Pons (tissue), 1 donor: ENCODE measurements at places on chromosomes 16 and 17.
A peak's percentile ranks its signal among the peaks of the same experiment; 100 is the strongest.

DNA sequence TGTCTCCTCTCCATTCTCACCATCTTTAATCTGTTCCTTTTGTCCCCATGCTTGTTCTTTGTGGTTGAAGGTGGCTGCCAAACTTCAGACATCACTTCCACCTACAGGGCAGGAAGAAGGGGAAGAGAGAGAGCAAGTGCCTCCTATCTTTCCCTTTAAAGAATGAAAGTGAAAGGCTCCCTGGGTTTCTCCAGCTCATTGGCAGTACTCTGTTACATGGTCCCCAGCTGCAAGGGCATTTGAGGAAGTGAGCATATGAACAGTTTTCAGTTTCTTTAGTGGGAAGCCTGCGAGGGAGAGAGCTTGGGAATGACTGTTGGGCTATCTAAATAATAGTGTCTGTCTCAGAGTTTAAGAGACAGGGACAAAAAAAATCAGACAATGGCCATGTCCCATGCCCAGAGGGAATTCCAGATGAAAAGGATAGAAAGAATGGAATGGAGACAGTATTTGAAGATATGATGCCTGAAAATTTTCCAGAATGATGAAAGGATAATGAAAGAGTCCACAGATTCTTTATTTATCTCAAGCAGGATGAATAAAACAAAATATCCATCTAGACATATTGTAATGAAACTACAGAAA, 159.9 kb downstream of the LGALS9B start:
- DNase-seq, result no peak

GRCh38 chr17:57271821-57272220, 15.5 kb downstream of the MSI2 start:
- no peak for DNase-seq

- DNase-seq, result peak; percentile 81
Measured at GRCh38 chr16:77236063-77236511, 36.9 kb downstream of the SYCE1L start.

DNA sequence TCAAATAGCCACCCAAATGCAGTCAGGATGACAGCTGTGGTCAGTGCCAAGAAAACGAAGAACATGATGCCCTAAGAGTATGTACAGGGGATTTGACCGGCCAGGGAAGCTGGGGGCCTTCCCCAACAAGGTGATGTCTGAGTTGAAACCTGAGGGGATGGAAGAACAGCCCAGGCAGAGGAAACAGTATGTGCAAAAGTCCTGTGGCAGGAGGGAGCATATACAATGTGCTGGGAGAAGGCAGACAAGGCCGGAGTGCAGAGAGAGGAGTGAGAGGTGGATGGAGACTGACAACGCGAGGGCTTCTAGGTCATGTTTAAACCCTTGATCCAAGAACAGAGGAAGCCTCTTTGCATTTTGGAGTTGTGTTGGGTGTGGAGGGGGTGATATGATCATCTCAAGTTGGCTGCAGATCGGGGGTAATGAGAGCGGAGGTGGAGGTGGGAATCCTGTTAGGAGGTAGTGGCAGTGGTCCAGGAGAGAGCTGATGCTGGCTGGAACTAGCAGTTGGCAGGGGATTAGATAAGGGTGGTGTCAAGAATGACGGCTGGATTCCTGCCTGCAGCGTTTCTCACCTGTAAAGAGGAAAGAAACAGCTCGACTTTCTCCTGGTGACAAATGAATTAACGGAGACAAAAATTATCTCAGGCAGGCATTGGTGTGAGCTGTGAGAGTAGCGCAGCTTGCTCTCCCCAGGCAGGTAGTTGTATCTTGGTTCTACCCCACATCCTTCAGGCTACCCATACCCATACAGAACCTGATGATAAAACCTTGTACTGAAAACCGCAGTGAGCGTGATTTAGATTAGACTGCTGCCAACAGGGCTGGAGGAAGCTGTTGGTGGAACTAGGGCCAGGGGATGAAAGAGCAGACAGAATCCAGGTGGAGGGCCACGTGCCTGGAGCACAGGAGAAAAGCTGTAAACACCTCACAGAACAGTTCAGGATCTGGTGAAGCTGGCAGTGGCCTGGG, 37.2 kb upstream of the NGFR start:
- no peak for DNase-seq

DNA sequence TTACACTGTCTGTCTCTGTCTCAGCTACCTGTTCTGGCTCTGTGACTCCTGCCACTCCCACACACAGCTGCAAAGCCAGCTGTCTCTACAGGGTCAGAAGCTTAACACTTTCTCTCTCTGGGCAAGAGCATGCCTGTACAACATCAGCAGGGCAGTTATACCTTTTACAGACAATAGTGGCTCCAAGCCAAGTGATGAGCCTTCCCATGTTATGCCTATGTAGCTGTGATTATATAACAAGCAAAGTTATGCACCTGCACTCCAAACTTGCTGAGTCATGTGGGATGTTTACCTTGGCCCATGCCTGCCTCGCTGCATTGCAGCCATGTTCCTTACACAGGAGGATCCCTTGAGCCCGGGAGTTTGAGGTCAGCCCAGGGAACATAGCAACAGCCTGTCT, 31.8 kb upstream of the APPBP2 start:
- DNase-seq, result no peak

- DNase-seq, result no peak
Measured at GRCh38 chr17:69524854-69525253, 110.4 kb downstream of the MAP2K6 start.

DNA sequence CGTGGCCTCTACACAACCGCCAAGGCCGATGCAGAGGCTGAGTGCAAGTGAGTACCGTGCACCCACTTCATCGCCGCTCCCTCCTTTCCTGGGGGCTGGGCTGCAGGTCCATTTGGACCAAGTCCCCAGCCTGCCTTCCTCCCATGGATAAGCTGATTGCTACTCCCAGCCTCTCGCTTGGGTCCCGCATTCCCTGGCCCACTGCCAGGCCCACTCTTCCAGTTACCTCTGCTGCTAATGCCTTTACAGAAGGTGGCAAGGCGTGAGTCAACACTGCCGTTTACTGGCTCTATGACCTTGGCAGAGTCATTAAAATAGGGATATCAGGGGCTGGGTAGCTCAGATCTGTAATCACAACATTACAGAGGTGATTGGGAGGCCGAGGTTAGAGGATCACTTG, 11.2 kb downstream of the SULT1A2 start:
- DNase-seq, result no peak

GRCh38 chr16:69340095-69340644, 598 bp downstream of the NIP7 start:
- no peak for DNase-seq

DNA sequence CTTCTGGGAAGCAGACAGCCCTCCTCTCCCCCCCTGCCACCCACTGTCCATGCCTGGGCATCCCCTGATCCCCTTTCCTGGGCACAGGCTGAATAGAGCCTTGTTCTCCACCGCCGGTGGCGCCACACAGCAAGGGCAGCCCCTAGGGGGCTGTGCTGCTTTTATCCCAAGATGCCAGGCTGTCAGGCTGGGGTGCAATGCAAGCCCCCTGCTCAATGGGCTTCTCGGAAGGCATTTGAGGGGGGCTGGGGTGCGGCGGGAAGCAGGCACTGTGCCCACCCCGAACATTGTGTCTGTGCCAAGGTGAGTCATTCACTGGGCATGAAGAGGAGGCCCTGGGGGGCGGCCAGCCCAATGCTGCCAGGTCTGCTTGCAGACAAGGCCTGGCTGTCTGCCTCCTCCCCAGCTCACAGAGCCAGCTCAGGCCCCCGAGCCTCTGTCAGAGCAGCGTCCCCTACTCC, 1.5 kb upstream of the GFAP start:
- DNase-seq, result peak; percentile 69

DNA sequence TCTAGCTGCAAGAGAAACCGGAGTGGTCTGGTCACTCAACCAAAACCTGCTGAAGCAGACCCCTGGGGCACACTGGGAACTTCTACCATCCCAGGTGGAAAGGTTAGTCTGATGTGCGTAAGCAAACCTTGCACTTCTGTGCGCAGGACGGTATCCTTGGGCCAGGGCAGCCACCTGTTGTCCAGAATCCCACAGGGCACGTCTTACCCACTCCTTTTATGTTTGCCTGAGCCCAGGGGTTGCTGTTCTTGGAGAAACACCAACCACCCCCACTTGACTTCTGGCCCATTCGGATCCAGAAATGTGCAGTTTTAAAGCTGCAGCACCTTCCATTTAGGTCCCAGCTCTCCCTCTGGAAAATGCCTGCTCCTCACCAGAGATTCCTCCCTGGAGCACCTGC, 18.7 kb downstream of the TBC1D24 start:
- no peak for DNase-seq

- DNase-seq, result no peak
Measured at GRCh38 chr17:20284570-20285295, 182.6 kb downstream of the LGALS9B start.

DNA sequence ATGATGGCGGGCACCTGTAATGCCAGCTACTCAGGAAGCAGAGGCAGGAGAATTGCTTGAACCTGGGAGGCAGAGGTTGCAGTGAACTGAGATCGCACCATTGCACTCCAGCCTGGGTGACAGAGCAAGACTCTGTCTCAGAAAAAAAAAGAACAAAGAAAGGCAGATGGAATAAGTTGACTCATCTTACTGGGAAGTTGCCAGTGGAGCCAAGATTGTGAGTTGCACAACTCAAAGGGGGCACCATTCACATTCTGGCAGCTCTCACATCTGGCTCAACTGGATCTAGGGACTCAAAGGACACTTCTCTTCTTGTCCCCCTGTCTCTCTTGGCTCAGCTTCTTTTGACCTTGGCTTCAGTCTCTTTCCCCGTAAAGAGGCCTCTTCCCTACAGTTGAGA, 53.7 kb upstream of the ETV4 start:
- DNase-seq, result no peak

DNA sequence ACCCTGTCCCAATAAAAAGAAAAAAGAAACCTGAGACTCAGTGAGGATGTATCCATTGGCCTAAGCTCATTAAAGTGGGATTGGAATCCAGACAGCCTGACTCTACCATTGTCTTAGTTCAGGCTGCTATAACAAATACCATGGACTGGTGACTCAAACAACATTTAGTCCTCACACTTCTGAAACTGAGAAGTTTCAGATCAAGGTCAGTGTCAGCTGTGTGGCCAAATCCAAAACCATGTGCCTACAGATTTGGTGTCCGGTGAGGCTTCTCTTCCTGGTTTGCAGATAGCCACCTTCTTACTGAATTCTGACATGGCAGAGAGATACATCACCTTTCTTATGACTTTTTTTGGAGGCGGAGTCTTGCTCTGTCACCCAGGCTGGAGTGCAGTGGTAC, 53.3 kb upstream of the KDM8 start:
- no peak for DNase-seq

DNA sequence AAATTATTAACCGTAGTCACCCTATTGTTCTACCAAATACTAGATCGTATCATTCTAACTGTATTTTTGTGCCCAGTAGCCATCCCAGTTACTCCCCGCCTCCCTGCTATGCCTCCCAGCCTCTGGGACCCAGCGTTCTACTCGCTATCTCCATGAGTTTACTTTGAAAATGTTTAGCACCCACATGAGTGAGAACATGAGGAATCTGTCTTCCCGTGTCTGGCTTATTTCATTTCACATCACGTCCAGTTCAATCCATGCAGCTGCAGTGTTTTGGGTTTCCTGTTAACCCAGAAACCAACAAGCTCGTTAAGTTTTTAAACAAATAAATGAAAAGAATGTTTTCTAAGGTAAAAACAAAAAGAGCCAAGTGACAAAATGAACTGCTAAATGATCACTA, 82.1 kb downstream of the VPS53 start:
- no peak for DNase-seq

- DNase-seq, result no peak
Measured at GRCh38 chr17:29777663-29778062, 152.4 kb downstream of the SSH2 start.

DNA sequence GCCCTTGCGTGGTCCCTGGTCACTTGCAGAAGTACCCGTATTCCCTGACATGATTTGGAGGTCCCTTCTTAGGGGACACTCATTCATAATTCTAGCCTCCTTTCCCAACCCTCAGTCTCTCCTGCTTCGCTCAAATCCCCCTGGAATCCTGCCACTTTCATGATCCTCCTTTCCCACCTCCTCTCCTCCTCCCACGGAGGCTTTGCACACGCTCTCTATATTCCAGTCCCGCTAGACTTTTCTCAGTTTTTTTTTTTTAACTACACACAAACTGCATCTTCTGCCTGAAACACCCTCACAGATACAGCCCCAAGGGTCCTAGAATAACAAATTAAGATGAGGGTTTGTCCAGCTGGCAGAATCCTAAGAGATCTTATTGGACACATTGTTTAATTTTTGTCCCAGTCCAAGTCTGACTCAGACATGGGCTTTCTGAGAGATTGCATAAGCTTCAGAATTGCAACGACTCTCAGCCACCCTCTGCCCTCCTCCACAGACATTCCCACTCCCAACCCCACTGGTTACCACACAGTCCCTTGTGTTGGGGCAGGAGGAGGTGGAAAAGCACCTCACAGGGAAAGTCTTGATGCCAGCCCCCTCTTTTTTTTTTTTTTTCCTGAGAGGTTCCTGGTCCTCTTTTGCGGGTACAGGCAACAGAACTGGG, 739.5 kb upstream of the EEF2KMT start:
- DNase-seq, result no peak

DNA sequence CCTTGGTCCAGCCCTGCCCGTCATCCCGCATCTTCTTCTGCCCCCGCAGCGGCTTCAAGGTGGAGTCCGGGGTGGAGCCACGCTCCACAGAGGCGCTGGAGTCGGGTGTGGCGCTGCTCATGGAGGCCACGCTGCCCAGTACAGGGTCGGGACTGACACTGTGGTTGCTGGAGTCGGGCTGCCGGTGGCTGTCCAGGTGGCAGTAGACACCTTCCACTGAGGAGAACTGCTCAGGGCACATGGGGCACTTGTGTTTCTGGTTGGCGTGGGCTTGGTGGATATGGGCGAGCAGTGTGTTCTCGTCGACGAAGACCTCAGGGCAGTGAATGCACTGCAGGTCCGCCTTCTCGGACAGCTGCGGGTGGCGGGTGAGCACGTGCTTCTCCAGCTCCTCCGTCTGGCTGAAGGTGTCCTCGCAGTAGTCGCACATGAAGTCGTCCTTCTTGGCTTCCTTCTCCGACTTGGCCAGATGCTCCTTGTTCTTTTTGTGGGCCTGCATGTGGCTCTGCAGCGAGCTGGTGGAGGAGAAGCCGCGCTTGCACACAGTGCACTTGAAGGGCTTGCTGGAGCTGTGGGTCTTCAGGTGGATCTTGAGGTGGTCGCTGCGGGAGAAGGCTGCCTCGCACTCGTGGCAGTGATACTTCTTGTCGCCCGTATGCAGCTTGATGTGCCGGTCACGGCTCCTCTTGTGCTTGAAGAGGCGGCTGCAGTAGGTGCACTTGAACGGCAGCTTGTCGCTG, 217.8 kb downstream of the ZNF423 start:
- DNase-seq, result no peak

DNA sequence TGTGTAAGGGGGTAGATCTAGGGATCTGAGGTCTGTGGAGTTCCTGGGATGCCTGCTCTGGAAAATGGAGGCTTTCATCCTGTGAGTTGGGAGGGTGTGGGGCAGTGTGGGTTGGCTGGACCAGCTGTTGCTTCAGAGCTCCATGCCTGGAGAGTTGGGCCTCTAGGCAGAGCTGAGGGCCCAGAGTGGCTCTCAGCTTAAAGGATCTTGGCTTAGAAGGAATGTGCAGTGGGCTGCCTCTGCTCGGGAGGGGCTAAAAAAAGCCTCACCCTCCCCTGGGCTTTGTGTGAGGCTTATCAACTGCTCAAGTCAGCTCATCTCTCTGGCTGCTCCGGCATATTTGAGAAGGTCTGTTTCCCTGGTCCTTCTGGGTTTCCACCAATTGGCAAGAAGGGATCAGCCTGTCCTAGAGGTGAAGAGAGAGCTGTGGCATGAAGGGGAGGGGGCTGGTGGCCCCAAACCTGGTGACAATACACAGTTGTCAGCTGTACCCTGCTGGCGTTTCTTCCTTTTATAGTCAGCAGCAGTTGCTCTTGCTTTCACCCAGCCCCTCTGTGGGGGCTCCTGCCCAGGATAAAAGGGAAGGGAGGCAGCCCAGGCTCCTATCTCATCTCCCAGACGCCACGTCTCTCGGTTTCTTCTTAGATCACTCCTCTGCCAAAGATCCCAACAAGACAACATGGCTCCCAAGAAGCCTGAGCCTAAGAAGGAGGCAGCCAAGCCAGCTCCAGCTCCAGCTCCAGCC, at the start of gene MYL4:
Gene MYL4, plus strand, starts transcription at position 605 of the 745 bp plus-strand sequence. Its CDS starts 75 bp downstream, at position 680.
- no peak for DNase-seq
